CD4-positive, alpha-beta T cell treated with Interleukin-15 for 4 hours (primary cell): ENCODE measurements at places on chromosomes 6 and 20.

DNA sequence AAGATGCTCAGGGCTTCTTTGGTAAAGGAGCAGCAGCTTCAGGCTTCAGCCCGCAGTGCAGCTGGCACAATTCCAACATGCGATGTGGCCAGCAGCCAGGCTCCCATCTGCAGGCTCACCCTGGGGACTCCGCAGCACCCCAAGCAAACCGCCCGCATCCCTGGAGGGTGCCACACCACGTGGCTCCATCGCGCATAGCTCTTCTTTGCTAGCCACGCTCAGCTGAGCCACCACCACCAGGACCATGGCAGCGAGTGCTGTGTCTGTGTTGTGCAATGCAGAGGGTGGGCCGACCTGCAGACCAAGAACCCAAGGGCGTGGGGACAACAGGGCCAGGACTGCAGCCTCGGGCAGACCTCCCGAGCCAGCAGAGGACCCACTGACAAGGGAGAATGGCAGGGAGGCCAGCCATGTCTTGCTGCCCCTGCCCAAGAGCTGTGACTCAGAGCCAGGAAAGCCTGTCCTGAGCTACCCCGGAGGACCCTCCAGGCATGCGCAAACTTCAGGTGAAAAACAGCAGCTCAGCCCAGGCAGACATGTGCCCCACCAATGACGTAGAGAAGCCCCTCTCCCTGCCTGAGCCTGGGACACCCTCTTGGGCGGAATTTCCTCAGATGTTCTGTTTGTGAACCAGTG lies 87.8 kb downstream of the GINS1 start:
- no peak for DNase-seq

- DNase-seq, result no peak
Observed at GRCh38 chr6:73329201-73329600, 24.9 kb downstream of the DPPA5 start.

DNA sequence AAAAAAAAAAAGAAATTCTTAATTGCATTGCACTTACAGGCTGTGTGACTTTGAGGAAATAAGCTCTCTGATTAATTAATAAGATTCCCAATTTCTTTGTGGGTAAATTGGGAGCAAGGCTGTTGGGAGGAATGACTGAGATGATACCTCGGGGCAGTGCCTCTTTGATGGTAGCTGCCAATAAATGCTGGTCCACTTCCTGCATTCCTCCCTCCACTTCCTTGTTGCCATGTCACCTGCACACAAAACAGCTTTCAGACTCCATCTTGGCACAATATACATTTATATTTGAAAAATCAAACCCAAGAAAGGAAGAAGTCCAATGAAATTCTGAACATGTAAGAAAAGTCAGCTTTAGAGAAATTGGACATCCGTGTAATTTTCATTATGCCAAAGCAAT lies 45.1 kb downstream of the MTHFD1L start:
- DNase-seq, result no peak

- DNase-seq, result no peak
Observed at GRCh38 chr20:17783671-17784070, 83.9 kb downstream of the BANF2 start.
